ENCODE measurements at places on chromosomes 2 and 18.

DNA sequence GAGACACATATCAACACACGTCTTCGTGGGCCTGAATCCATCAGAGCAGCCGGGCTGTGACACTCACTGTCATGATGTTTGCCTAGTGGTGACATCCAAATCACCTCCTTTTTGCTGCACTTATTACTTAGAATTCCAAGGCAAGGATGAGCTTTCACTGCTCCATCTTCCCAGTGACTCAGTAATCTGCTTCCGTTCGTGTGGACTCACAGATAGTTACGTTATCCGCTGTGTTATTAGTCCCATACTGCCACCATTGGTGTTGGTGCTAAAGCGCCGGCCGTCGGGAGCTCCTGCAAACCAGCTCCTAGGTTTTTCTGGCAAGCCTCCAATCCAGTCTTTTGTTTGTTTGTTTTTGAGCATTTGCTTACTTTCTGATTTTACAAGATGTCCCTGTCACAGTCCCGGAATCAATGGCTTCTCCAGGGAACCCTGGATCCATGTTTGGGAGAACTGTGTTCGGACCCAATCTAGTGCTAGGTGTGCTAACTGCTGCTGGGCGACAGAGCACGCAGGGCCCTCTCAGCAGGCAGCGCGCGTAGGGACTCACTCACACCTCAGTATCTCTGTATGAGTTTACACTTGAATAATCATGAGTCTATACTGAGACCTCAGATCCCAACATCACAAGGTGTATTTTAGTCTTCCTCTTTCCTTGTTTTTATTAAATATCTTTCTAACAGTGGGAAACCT, 42.6 kb downstream of the HDAC4 start:
- DNase-seq: no peak

GRCh38 chr2:82320296-82320695, 2015.7 kb upstream of the LRRTM1 start:
- DNase-seq: no peak

GRCh38 chr2:37665604-37666362, 5.7 kb downstream of the CDC42EP3 start:
- DNase-seq: no peak

- DNase-seq: no peak
These were observed 91.6 kb downstream of the FIGN start for GRCh38 chr2:163644238-163644637.

DNA sequence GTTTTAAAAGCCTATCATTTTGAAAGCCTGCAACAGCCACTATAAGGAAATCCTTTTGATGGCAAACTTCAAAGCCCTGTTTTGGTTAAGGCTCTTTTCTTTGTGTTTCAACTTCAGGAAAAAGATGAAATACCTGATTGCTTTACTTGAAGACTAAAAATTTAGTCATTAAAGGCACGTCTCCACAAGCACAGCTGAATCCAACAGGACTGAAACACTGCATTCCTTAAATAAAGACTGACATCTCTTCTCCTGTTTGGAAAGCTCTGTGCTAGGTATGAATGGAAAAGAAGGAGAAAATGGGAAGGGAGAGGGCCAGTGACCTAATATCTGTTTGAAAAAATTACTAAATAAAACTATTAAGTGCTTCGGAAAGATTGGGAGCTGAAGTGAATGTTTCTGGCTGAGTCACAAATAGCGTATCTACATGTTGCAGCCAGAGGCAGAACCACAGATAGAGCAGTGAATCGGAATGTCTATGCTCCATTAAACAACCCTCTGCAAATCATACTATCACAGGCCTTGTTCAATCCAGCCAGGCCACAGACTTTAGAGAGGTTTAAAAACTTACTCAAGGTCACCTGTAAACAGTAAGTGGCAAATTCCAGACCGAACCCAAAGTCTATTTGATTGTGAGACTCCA, 21.1 kb upstream of the RALBP1 start:
- no peak for DNase-seq

GRCh38 chr2:147663153-147663961, 181.5 kb upstream of the ACVR2A start:
- no peak for DNase-seq

DNA sequence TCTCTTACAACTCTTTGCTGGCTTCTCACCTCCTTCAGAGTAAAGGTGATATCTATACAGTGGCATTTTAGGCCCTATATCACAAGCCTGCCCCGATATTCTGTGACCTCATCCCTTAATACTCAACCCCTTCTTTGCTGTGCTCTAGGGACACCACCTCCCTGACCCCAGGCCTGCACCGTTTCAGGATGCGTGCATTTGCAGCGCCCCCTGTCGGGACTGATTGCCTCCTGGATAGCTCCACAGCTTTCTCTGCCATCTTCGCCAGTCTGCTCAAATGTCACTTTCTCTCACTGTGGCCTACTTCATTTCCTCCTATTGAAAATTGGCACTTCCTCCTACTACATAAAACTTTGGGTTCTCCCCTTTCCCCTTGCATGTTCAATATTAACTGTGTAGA, 289.6 kb downstream of the SOCS6 start:
- peak; percentile 21 for DNase-seq

DNA sequence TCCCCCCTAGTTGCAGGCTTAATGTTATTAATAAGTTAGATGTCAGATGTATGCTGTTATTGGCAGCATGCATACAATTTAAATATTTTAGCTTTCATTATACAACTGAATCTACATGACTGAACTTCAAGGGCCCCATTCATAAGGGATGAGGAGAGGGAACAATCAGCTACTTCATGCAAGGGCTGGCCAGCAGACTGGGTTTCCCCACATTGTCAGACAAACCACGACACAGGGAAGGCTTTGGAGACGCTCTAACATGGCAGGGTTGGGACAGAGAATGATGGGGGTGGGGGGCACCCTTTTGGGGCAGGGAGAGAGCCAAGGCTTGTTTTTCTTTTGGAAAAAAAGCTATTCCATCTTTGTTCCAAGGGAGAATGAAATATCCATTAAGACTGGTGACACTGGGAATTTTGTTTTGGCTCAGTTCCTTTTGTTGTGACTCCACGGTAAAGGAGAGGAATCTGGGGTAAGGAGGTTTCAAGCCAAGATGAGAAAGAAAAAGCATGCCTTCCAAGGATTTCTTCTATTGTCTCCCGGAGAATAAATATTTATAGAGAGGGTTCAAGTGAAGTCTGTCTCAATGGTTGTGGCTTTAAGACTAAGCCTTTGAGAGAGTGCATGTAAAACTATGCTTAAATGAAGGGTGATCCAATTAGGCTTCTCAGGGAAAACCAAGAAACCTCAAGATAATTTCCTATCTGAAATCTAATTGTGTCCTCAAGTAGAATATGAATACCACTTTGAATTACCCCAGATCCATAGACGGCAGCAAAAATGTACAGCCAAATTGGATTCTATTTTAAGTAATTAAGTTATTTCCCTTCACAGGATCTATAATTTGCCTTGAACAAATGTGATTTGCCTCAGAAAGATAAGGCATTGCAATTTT, 5.4 kb downstream of the CXCR4 start:
- no peak for DNase-seq

DNA sequence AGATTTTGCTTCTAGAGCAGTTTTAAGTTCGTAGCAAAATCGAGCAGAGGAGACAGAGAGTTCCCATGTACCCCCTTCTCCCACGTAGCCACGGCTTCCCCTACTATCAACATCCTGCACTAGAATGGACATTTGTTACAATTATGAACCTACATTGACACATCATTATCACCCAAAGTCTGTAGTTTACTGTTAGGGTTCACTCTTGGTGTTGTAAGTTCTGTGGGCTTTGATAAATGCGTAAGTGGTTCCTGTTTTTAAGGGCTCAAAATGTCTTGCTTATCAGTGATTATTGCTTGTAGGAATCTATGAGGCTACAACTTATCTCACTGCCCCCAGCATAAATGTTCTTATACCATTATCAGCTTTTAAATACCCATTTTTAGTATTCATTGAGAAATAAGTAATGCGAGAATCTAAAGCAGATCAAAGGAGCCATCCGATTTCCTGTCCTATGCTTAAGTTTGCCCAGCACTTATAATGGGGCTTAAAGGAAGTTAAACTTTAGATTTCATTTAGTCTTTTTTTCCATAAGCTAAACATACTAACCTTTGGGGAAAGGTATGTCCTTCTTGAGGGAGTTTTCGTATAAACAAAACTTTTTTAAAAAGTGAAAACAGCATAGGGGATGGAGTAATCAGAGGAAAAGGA, 118.7 kb downstream of the HAUS1 start:
- no peak for DNase-seq

GRCh38 chr2:158722266-158723105, 72.6 kb upstream of the DAPL1 start:
- no peak for DNase-seq

DNA sequence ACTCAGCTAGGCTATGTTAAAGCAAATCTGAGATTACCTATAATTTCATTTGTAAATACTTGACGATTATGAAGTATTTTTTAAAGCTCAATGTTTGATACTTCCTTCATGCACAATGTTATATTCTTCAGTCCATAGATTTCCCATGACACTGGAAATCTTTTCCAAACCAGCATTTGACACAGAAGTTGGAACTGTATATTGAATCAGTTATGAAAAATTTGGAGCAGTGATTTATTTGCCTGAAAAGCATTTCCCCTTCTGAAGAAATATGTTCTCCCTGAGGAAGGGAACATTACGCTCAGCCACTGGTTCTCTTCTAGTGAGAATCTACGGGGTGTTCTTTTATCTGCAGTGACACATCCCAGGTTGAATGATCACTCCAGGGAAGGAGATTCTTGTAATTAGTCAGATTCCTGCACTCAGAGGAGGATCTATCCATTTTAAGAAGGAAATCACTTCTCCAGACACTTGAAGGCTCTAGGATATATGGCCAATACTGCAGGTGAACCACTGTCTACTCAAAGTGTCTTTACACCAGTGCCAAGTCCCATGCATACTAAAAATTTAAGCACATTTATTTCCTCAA, 64.7 kb downstream of the HNRNPLL start:
- no peak for DNase-seq

DNA sequence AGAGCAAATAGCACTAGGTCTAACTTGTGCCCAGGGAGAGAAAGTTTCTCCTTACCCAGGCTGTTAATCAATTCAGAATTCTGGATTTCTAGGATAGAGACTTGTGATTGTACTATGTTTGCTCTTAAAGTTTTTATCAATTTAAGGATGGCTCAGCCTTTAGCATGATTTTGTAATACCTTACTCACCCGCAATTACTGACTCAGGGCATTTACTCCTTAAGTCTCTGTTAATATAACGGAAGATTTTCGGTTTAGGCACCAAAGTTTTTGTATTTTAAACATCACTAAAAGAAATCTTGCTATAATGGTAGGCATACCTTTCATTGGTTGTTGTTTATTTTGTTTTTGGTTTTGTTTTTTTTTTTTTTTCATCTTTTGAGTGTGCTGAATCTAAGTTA, 358.2 kb downstream of the RBM43 start:
- no peak for DNase-seq

GRCh38 chr2:86791573-86791972, 860 bp upstream of the CD8A start:
- no peak for DNase-seq

- no peak for DNase-seq
These were observed 74.6 kb upstream of the ZFP36L2 start for GRCh38 chr2:43300781-43301583.

- DNase-seq: no peak
These were observed 43.7 kb downstream of the EPAS1 start for GRCh38 chr2:46340740-46341420.

DNA sequence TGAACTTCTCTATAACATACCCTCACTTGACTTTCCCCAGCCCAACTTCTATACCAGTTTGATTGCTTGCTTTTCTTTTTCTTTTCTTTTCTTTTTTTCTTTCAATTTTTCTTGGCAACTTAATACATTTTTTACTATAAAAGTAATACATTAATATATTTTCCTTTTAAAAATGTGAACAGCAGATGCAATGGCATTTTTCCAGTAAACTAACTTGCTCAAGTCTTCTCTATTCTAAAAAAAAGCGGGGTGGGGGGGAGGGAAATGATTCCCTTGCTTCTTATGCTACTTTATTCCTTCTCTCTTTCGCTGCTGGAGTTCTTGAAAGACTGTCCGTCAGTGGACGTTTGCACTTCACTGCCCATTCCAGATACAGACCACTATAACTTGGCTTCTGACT, 70.5 kb downstream of the RBMS1 start:
- DNase-seq: no peak

GRCh38 chr18:62182220-62182619, 4.6 kb downstream of the PIGN start:
- no peak for DNase-seq

GRCh38 chr2:174748948-174749347, 15.3 kb downstream of the CHRNA1 start:
- DNase-seq: peak; percentile 86

DNA sequence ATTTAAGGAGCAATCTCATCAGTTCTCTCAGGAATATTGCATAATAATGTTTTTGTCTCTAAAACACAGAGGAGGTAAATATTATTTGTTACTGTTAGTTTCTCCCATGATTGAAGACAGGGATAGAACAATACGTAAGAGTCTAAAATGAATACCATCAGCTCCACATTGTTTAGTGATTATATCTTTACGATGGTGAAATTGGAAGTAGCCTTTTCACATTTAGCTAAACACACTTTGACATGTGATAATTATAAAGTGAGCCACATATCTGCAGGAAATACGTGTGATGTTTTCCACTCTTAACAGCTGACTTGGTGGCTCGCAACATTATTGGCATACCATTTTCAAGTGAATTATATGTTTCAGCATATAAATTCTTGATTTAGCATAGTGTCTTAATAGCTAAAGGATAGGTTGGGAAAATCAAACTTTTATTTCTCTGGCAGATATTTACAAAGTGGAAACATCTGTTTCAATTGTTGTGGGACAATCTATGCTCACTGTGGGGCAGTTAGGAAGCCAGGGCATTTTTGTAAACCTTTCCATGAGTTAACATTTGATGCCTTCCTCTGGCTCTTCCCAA, 208.1 kb upstream of the RASGRP3 start:
- no peak for DNase-seq

- DNase-seq: peak; percentile 25
These were observed 76.4 kb upstream of the ZEB2 start for GRCh38 chr2:144596073-144596871.

- DNase-seq: no peak
These were observed 93.9 kb downstream of the KLF7 start for GRCh38 chr2:207071820-207072219.

DNA sequence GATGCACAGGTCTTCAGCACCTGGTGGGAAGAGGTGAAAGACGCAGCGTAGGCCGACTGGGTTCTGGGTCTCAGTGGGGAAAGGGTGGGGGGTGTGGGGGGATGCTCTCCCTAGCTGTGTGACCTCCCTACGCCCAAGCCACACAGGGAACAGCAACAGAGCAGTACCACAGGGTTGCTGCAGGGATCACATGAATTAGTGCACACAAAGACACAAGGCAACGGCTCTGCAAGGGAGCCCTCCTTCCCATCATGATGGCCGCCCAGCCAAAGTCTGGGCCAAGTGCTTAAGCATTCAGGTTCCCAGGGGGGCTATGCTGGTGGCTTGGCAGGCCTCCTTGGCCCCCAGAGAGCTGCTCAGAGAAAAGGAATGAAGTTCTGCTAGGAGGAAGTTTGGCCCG, 28.2 kb upstream of the GBX2 start:
- DNase-seq: no peak

GRCh38 chr2:113260991-113261390, 17.7 kb downstream of the PAX8 start:
- DNase-seq: no peak

- no peak for DNase-seq
These were observed 52.5 kb downstream of the SATB2 start for GRCh38 chr2:199405241-199405640.
